ENCODE measurements at places on chromosomes 5 and 9. TPM values are rescaled to one million over a fixed set of nuclear protein-coding genes. Genes with fewer than 3 reads are reported as not detected.

Gene HDAC3
- total RNA-seq, result 123 TPM

- ATAC-seq, result no peak
These were observed 11.6 kb downstream of the TMOD1 start for GRCh38 chr9:97512966-97513560.

Gene IL33
- not detected for total RNA-seq

Gene EGFL7
- 1.0 TPM for total RNA-seq

DNA sequence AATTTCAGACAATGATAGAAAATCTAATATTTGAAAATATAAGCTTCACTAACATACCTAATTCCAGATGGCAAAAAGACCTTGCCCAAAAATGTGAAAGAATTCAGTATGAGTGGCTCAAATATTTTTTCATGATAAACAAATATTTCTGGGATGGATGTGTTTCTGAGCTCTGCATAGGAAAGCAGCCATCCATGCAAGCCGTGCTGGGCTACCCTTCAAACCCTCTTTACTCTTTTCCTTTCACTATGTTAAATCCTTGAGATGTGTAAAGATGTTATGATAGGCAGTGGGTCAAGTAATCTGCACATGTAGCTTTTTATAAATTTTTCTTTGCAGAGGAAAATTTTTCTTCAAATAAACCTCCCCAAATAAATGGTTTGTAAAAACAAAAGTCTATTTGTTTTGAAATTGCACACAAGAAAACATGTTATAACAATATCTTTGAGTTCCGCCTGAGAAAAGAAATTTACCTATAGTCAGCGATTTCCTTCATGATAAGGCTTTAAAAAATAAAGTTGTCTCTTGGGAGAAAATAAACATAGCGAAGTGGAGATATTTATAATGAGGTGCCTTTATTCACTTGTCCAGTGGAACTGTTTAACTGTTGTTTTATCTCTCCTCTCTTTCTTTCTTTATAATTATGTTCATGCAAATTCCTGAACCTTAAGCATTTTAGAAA is 154.3 kb upstream of the PITX1 start:
- no peak for ATAC-seq

Gene PTGDS
- not detected for total RNA-seq

Gene ADAMTSL2
- not detected for total RNA-seq

Gene LCN2
- not detected for total RNA-seq

Gene KCNV2
- not detected for total RNA-seq

DNA sequence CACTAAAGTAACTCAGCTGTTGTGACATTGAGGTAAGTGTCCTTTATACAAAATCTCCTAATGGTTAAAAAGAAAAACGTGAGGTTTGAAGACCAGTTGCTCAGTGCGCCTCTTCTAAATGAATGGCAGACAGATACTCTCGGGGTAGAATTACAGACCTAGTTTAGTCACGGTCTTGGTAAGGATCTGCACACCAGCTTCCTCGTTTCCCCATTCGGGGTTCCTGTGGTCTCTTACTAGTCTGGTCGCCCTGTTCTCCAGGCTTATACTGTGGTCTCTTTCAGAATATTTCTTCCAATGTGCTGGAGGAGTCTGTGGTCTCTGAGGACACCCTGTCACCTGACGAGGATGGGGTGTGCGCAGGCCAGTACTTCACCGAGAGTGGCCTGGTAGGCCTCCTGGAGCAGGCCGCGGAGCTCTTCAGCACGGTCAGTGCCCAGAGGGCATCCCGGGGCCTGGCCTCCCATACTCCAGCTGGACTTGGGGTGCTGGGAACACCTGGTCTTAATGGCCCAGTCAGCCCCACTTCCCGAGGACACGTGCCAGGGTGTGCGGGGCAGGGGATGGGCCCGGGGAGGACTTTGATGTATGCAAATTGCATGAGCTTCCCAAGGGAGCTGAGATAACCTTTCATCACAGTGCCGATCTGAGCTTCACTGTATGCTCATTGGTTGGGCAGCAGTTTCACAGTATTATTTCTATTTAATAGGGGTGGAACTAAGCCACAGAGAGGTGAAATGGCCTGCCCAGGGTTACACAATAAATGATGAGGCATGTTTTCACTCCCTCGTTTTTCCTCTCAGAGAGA is 224.5 kb downstream of the DOCK8 start:
- ATAC-seq, result no peak

DNA sequence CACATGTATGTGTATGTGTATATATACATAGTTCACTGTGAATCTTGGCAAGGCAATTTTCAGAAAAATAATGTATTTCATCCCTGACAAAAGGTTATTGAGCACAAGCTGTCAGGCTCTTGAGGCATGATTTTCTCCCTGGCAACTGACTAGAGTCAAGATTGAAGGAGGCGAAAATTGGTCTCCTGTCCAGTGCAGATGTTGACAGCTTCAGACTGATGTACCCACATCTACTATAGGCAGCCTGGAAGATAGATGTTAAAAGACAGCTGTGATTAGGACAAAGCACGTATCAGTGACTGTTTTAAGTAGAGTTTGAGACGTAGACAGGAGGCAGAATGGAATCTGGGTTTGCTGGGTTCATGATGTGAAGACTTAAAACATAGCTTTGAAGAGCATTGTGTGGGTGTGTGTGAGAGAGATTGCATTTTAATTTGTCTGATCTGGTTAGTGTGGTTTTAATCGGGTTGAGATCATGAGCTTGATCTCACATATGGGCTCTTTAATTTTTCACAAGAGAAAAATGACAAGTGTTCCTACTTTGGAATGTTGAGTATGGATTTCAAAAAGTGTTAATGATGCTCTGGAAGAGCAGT is 39.1 kb downstream of the CTNNA1 start:
- ATAC-seq, result peak; percentile 7

DNA sequence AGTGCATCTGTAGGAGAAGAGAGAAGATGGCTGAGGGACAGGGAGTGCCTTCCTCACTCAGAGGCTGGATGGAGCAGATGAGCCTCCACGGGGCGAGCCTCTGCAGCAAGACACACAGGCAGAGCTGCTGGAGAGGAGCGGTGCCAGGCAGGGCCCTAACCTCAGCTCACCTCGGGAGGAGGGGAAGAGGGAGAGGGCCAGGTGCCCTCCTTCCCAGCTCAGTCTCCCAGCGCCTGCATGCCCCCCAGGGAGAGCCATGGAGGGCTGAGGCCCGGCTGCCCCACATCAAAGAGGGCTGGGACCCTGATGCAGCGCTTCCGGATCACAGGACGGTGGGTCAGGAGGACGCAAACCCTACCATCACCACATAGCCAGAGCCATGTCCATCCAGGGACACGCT is 13.6 kb upstream of the SPATA31E1 start:
- no peak for ATAC-seq

DNA sequence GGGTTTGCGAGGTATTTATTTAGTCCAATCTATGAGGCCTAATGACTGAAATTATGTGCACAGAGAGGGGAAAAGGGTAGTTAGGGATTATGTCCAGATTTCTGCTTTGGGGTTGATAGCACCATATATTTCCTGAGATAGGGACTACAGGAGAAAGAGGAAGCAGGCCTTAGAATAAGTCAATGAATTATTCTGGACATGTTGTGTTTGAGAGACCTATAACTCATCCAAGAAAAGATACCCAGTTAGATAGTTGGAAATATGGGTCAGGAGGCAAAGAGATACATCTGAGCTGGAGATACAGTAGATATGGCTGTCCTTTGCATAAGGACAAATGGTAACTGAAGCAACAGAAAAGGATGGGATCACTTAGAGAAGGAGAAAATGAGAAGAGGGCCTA is 53.1 kb downstream of the NR3C1 start:
- ATAC-seq, result no peak

GRCh38 chr5:139911425-139912120 is 116.0 kb downstream of the PSD2 start:
- ATAC-seq, result no peak

Gene PCDHGA5
- not detected for total RNA-seq

Gene SLC34A3
- not detected for total RNA-seq

GRCh38 chr9:73437758-73438157 is 286.1 kb downstream of the ANXA1 start:
- ATAC-seq, result no peak

- no peak for ATAC-seq
These were observed 28.3 kb downstream of the UHRF2 start for GRCh38 chr9:6441269-6441668.

Gene NPR3
- 0.09 TPM for total RNA-seq

Gene CKMT2
- not detected for total RNA-seq

Gene PCDHA1
- not detected for total RNA-seq

DNA sequence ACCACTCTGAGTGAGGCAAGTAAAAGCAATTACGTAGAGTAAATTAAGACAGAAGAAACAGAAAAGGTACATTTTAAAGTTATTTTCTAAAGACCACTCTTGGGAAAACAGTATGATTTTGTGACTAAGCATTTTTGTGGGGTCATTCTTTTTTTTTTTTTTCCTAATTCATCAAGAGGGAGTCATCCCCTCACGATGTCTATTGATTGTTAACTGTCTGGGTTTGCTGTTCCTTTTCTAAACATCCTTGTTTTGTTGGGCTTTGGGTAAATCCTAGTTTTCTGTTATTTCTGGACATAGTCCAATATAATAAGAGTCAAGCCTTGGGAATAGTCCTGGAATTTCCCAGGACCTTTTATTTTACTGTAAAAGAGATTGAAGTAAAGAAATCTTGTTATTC is 63.8 kb downstream of the ANKRD55 start:
- no peak for ATAC-seq

DNA sequence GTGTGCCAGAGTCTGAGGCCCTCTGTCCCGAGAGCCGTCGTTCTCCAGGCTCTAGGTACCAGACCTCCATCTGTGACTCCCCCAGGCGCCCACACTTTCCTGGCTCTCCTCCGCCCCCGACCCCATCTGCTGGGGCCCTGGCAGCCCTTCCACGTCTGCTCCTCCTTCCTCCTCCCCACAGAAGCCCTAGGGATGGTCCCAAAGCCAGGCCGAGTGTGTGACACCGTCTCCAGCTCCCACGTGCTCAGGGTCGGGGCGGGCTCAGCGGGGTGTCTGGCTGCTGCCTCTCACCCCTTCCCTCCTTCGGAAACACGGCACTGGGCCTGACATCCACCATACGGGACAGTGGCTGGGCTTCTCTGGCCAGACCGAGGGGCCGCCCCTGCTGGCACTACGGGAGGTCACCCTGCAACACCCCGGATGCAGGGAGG is 20.5 kb upstream of the SLC6A19 start:
- ATAC-seq, result no peak

GRCh38 chr9:95091601-95092261 is 225.8 kb downstream of the FANCC start:
- no peak for ATAC-seq

- no peak for ATAC-seq
These were observed 23.4 kb downstream of the DBH start for GRCh38 chr9:133659516-133659915.

Gene GNE
- total RNA-seq, result 19.6 TPM

Data from activated T-helper 17 cell treated with anti-CD3 and anti-CD28 coated beads, Interleukin-2, amount 50 U/mL, for 72 hours (primary cell).